ENCODE measurements at places on chromosomes 12 and 14.

DNA sequence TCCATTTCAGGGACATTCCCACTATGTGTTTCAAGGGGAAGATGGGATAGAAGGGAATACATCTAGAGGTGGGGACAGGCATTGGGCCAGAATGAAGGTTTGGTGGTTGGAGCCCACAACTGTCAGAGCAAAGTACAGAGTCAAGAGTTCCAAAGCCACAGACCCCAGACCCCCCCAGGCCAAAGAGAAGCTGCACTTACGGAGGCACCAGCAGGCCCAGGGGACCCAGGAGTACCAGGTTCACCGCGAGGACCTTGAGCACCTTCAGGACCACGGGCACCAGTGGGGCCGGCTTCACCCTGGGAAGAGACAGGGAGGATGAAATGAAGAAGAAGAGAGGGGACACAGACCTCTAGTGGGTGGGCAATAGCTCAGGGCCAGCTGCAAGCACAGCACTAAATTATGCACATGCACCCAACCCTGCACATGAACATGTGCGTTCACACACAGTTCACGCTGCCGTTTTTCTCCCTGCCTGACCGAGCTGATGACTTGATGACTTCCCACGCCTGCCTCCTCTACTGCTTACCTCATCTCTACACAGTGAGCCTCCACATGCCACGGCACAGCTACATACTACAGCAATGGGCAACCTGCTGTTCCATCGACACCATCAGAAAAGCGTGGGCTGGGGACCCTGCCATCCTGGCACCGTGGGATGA, 16.7 kb downstream of the COL2A1 start:
- no peak for DNase-seq

DNA sequence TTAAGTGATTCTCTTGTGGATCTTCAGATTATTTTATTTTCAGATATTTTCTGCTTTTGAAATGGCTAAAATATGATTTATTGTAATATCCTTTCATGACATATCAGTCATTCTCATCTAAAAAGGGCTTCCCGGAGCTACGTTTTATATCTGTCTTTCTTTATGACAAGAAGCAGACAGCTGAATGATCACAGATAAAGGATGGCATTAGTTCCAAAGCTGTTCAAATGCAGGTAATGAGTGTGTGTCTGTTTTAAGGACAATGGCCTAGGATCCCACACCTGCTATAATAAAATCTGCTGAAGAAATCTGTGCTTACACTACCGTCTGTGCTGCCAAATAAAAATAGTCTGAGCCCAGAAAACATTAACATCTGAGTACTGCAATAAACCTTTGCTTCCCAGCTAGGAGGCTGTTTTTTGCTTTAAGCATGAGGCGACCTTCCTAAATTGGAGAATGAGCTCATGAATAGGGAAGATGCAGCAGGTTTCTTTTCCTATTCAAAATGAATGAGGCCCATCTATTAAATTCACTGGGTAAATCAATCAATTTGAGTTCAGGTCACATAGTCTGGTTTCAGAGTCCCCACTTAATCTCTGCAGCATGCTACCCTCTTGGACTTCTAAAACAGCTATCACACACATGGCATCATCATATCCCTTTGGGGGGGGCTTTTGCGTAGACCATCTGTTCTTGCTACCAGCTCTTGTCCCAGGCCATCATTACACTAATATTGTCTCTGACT, 498.5 kb downstream of the NELL2 start:
- no peak for DNase-seq

- no peak for DNase-seq
Observed at GRCh38 chr14:86935241-86935885, 1057.6 kb downstream of the GALC start.

- no peak for DNase-seq
Observed at GRCh38 chr12:71702590-71702989, 16.7 kb downstream of the TMEM19 start.

DNA sequence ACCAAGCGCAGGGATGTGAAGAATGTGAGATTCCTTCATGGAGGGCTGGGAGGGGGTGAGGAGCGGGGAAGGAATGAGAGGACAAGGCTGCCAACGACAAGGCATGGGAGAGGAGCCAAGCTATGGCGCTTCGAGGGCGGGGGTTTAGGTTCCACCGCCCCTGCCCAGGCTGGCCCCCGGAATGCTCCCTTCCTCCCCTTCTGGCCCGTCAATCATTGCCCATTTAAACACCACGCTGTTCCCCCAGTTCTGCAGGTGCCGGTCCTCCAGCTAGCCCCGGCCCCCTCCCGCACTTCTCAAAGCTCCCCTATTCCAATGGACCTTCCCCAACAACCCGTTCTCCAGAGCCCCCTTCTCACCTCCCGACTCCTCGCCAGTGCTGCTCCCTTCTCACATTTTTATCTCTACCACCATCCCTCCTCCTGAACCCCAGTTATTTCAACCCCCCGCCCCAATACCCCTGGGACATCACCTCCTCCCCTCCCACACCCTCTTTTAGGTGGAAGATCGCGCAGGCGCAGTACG, 428 bp downstream of the RNF41 start:
- no peak for DNase-seq

- DNase-seq: no peak
Observed at GRCh38 chr14:91235841-91236240, 8.7 kb downstream of the GPR68 start.

- DNase-seq: no peak
Observed at GRCh38 chr12:101490286-101490920, 15.3 kb downstream of the SPIC start.

DNA sequence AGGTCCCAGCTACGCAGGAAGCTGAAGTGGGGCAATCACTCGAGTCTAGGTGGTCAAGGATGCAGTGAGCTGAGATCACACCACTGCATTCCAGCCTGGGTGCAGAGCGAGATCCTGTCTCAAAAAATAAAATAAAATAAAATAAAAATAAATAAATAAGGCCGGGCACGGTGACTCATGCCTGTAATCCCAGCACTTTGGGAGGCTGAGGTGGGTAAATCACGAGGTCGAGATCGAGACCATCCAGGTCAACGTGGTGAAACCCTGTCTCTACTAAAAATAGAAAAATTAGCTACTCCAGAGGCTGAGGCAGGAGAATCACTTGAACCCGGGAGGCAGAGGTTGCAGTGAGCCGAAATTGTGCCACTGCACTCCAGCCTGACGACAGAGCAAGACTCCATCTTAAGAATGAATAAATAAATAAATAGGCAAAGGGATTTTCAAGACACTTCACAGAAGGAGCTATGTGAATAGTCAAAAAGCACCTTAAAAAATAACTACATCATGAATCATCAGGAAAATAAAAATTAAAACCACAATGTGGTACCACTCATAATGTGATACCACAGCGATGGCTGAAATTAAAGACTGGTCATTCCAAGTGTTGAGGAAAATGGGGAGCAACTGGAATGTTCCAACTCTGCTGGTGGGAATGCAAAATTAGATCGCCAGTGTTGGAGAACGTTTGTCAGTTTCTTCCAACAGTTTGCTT, 92.9 kb upstream of the TBX3 start:
- no peak for DNase-seq

All from stimulated activated CD4-positive, alpha-beta T cell treated with anti-CD3 and anti-CD28 coated beads, Interleukin-4, amount 100 ng/mL, for 48 hours (primary cell).